ENCODE measurements at places on chromosomes 16 and 17.
A peak's percentile ranks its signal among the peaks of the same experiment; 100 is the strongest.

DNA sequence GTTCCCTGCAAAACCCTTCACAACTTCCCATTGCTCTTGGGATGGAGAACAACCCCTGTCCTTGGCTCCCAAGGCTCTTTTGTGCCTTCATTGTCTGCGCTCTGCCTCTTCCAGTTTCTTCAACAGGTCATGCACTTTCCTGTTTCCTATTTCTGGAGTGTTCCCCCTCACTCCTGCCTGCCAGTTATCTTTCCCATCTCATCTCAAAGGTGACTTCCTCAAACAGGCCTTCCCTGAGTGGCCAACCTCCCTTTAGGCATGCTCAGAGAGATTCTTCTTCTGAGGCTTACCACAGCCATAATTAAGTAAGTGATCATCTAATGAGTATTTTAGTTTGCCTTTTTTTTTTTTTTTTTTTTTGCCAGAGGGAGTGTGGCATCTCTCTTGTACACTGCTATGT, 2.9 kb upstream of the CYLD start:
- no peak for DNase-seq

DNA sequence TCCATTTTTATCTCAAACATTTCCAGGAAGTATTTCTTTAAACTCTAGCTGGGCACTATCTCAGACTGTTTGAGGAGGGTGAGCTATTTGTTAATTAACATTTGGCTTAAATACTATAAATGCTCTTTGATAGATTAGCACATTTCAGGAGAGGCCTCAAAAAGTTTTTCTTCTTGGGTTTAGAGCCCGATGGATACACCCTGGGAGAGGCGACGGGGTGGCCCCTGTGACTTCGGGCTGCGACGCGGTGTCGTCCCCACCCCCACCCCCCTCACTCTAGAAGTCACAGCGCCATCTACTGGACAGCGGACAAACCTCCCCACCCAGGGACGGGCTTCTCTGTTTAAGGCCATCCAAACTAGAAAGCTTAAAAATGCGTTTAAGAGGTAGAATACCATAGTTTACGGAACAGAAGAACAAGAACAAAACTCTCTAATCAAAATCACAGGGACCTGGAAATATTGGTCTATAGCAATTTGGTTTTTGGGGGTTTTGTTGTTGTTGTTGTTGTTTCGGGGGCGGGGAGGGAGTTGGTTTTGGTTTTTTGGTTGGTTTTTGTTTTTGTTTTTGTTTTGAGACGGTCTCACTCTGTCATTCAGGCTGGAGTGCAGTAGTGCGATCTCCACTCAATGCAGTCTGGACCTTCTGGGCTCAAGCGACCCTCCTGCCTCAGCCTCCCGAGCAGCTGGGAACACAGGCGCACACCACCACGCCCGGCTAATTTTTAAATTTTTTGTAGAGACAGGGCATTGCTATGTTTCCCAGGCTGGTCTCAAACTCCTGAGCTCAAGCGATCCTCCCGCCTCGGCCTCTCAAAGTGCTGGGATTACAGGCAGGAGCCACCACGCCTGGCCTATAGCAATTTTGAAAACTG, 254.4 kb downstream of the C16orf95 start:
- DNase-seq, result peak; percentile 86

DNA sequence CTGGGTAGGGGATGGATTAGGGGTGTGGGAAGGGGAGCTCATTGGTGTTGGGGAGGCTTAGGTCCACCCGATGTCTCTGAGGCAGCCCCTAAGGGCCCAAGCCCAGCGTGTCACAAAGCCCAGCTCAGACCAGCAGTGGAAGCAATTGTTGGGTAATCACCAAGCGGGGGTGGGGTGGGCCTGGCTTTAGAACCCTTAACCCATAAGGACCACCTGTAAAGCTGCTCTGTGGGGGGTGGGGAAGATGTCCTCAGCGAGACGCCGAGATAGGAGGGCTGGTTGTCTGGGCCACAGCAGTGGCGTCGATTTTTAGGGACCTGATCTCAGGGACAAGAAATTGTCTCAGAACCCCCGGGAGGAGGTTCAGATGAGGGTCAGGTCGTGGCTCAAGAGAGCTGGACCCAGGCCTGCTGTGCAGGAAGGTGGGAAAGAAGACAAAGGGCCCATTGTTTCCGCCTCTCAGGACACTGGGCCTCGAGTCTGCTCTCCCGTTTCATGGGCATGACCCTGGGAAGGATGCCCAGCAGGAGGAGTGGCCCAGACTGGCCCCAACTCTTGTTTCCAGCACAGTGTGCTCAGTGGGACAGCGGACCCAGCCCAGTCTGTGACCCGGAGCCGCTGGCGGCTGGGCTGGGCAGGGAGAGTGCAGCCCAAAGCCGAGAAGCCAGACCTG, 15.9 kb downstream of the ST6GALNAC2 start:
- no peak for DNase-seq

GRCh38 chr16:26976873-26977272, 89.9 kb upstream of the C16orf82 start:
- no peak for DNase-seq

- peak; percentile 82 for DNase-seq
Observed at GRCh38 chr17:82205720-82206508, 6.7 kb downstream of the CCDC57 start.
